Spleen (tissue), 13 donors: ENCODE measurements at places on chromosomes 11 and 22. TPM values are rescaled to one million over a fixed set of nuclear protein-coding genes. Genes with fewer than 3 reads are reported as not detected.

GRCh38 chr11:13247606-13248296 is 29.8 kb upstream of the BMAL1 start:
- no peaks in the 10 kb centered on the region for H3K36me3 ChIP-seq
- no peaks in the 10 kb centered on the region for H3K4me1 ChIP-seq
- H3K27me3 ChIP-seq = no peaks in the 10 kb centered on the region
- no peak overlapping the region for H3K27ac ChIP-seq
- no peak for DNase-seq

- no peaks in the 10 kb centered on the region for H3K27me3 ChIP-seq
- H3K4me3 ChIP-seq = no peak overlapping the region
- H3K27ac ChIP-seq = peak overlapping the region; percentile 91
- H3K36me3 ChIP-seq = no peaks in the 10 kb centered on the region
- DNase-seq = peak; percentile 82
These were observed 5.0 kb upstream of the SH3BP1 start for GRCh38 chr22:37634417-37634924.

GRCh38 chr11:73461964-73462363 is 85.8 kb downstream of the RELT start:
- H3K27me3 ChIP-seq = no peaks in the 10 kb centered on the region
- H3K4me3 ChIP-seq = no peak overlapping the region
- no peaks in the 10 kb centered on the region for H3K36me3 ChIP-seq
- peaks cover 33% of the 10 kb centered on the region for H3K4me1 ChIP-seq

DNA sequence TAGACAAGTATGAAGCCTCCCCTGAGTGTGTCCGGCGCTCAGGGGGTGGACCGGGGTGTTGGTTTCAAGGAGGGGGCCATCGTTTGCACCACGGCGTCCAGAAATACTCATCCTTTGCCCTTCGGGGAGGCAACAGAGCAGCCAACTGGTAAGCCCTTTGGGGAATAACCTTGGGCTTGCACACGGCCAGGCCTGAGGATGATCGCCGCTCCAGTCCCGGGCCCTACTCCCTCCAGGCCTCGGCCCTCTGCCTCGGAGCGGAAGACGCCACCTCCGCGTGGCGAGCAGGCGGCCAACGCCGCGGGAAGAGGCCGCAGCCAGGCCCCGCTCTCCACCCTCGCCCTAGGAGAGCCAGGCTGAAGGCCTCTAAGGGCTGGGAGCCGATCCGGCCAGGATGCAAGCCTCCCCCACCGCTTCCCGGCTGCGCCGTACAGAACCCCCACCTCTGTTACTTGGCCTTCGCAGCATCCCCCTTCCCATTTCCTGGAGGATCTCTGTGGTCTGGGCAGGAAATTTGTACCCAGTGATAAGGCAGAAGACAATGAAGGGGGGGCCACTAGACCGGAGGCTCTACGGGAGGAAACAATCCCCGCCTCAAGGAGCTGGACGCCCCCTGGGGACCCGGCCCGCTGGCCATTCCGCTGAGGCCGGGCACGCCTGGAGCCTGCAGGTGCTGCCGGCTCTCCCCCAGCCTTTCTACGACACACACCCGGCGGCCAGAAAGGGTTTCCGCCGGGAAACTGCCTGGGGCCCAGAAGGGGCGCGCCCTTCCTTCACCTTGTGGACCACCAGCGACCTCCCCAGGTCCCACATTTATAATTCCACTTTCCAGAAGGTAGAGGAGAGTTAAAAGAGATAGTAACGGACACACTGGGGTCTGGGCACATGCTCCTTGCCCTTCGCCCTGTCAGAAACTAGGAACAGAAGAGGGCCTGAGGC is 2.6 kb downstream of the ESAM start:
- H3K4me3 ChIP-seq = peak overlapping the region; percentile 65
- H3K36me3 ChIP-seq = no peaks in the 10 kb centered on the region
- peaks cover 31% of the 10 kb centered on the region for H3K27me3 ChIP-seq

DNA sequence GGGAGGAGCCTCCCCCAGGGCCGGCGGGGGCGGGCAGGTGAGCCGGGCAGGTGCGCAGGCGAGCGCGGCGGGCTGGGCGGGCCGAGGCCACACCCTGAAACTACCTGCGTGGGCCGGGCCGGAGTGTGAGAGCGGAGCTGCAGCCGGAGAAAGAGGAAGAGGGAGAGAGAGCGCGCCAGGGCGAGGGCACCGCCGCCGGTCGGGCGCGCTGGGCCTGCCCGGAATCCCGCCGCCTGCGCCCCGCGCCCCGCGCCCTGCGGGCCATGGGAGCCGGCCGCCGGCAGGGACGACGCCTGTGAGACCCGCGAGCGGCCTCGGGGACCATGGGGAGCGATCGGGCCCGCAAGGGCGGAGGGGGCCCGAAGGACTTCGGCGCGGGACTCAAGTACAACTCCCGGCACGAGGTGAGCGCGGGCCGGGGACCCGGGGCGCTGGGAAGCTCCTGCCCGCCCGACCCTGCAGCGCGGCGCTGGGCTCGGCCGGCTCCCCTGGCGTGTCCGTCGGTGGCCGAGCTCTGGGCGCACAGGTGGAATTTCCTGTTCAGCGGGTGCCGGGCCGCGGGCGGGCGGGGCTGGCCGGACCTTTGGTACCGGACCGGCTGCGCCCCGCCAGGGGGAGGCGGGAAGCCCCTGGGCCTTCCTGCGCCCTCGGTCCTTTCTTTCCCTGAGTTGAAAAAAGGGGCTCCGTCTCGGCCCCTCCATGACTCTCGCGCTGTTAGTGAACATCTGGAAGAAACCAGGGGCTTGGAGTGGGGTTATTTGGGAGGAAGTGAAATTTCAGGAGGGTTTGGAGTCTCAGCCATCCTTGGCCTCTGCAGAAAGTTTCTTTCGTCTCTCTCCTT is at the start of gene ST14:
Gene ST14, plus strand, starts transcription at position 126 of the 841 bp plus-strand sequence. Its CDS starts 198 bp downstream, at position 324.
- H3K4me3 ChIP-seq = peak within 1 kb of the TSS; percentile 54
- peaks cover 35% of the 10 kb centered on the region for H3K27me3 ChIP-seq
- peak within 1 kb of the TSS; percentile 55 for H3K27ac ChIP-seq
- H3K4me1 ChIP-seq = peaks cover 46% of the 10 kb centered on the region
- no peaks in the 10 kb centered on the region for H3K36me3 ChIP-seq

DNA sequence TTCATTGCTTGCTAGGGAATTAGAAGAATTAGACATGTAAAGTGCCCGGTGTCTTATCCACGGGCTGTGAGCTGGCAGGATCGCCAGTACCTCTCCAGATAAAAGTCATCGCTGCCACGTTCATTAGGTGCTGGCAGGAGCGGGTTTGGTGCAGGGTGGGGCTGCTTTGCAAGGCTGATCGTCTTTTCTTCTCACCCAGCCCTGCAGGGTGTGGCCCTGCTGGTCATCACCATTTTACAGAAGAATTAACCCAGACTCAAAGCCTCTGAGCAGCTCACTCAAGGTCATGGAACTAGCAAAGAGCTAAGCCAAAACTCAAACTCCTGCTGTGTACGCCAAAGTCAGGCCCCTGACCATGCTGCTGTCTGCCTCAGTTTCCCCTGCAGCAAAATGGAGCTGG is 6.1 kb upstream of the FGF4 start:
- no peaks in the 10 kb centered on the region for H3K4me1 ChIP-seq
- DNase-seq = peak; percentile 41
- H3K27ac ChIP-seq = no peak overlapping the region
- no peak overlapping the region for H3K4me3 ChIP-seq
- H3K27me3 ChIP-seq = peaks cover 3% of the 10 kb centered on the region

- no peaks in the 10 kb centered on the region for H3K4me1 ChIP-seq
- peaks cover 15% of the 10 kb centered on the region for H3K36me3 ChIP-seq
- no peak for DNase-seq
- no peaks in the 10 kb centered on the region for H3K27me3 ChIP-seq
- H3K4me3 ChIP-seq = no peak overlapping the region
- H3K27ac ChIP-seq = no peak overlapping the region
These were observed 26.2 kb upstream of the PARVG start for GRCh38 chr22:44154436-44154942.

GRCh38 chr22:29205594-29206371 is at the start of gene EMID1:
EMID1 (plus strand) TSS chr22:29205896; CDS start chr22:29206039, 143 bp downstream.
- H3K27ac ChIP-seq = peak within 1 kb of the TSS; percentile 80
- peak; percentile 84 for DNase-seq
- H3K4me1 ChIP-seq = peaks cover 98% of the 10 kb centered on the region
- H3K4me3 ChIP-seq = peak within 1 kb of the TSS; percentile 55
- H3K27me3 ChIP-seq = peaks cover 22% of the 10 kb centered on the region

DNA sequence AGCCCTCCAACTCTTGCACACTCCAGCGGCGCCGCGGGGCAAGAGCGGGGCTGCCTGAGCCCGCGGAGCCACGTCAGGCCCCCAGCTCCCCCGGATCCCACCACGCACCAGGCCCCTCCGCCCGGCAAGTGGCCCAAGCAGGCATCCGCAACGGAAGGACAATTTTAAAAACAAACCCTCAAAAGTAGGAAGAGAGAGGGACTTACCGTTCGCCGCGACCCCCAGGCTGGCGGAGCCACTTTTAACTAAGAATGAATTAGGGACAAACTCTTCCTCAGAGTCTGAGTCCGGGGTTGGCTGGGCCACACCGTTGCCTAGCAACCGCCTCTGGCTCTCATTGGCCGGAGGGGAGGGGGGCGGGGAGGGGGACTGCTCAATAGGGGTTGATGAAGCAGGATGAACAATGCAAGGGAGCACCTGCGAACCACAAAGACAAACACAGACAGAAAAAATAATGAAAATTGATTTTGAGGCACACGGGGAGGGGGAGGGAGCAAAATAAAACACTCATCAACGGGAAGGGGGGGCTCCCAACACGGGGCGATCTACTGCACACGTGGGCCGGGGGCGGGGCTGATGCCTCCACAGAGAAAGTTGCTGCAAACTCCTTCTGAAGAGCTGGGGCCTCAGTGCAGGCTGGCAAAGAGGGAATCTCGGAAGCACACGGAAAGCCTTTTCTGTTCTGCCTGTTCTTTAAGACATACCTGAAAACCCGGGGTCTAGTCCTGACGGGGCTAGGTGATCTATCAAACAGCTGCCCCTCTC is 387.5 kb upstream of the NARS2 start:
- no peak for DNase-seq
- H3K27me3 ChIP-seq = peaks cover 39% of the 10 kb centered on the region
- no peaks in the 10 kb centered on the region for H3K36me3 ChIP-seq

- peaks cover 5% of the 10 kb centered on the region for H3K36me3 ChIP-seq
- no peaks in the 10 kb centered on the region for H3K27me3 ChIP-seq
- H3K4me3 ChIP-seq = no peak overlapping the region
- no peaks in the 10 kb centered on the region for H3K4me1 ChIP-seq
These were observed 30.5 kb downstream of the ALG12 start for GRCh38 chr22:49887702-49888101.

DNA sequence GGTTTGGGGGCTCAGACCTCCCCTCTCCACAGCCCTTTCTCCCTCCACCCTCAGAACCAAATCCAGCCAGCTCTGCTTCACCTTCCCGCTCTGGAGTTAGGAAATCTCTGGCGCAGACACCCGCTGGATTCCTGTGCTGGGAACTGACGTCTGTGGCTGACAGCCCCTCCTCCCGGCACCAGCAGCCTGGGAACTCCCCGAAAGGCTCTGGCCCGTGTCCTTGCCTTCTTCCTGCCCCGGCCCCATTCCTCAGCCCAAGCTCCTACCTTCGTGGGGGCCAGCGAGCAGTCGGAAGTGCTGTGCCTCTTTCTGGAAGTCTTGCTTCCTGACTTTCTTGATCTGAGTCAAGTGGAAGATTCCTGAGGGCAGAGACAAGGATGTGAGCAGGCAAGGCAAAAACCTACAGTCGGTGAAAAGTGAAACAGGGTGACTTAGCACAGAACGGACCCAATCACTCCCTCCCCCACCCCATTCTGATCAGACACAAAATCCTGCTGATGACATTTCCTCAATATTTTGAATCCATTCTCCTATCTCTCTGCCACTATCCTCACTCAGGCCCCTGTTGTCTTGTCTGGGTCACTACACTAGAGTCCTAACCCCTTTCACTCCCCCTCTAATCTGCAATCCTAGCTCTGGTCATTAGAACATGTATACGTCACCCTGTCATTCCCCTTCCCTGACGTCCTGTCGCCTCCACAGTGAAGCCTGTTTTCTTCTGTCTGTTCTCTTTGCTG is 34.1 kb downstream of the CHRDL2 start:
- H3K36me3 ChIP-seq = no peaks in the 10 kb centered on the region
- no peaks in the 10 kb centered on the region for H3K27me3 ChIP-seq
- H3K4me3 ChIP-seq = no peak overlapping the region

TRAF6 gene
- 19.3 TPM for total RNA-seq

TRIM6 gene
- total RNA-seq = 1.5 TPM

XRCC6 gene
- 156 TPM for total RNA-seq
